Activated T-helper 1 cell treated with anti-CD3 and anti-CD28 coated beads, Interleukin-12 subunit alpha, Interleukin-12 subunit beta, Interleukin-2, Interleukin-4 antibody, amounts not matched to agents 30 ng/mL and 10 ng/mL and 1 ng/mL, durations not matched to agents 14 hours and 24 hours and 36 hours (primary cell): ENCODE measurements at places on chromosomes 1 and 21.
A peak's percentile ranks its signal among the peaks of the same experiment; 100 is the strongest.

- no peak for DNase-seq
Measured at GRCh38 chr21:45874716-45875415, 106.7 kb upstream of the COL6A1 start.

DNA sequence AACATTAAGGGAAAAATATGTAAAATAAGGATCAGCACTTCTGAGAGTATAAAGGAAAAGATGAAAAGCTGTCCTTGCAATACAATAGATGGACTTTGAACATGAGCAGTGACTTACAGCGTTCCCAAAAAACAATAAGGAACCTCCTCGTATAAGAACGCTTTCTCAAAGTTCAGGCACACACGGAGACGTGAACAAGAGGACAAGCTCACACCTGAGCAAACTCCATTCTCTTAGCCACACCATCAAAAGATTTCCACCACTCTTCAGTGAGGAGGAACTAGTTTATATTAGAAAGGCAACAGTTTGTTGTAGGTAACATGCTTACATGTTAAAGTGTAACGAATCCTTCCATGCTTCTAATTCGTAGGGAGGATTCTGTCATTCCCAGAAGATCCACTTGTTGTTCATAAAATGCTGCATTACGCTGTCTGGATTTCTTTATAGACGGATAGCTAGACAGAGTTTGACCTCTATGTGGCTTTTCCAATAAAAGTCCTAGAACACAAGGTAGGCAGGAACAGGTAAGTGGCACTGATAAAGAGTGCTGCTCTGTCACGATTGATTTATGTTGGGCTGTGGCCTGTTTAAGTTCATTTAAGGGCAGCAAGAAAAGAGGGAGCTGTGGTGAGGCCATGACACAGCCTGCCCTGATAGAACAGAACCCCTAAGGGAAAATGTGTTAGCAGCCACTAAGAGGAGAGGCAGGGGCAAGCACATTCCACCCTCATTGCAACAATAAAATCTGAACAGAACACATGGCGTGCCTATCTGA, 37.0 kb upstream of the ATP1A1 start:
- no peak for DNase-seq

- peak; percentile 35 for DNase-seq
Measured at GRCh38 chr1:45326627-45327623, at the start of gene HPDL. TSS of gene HPDL (plus strand) at chr1:45326895. CDS start at chr1:45327149, 254 bp downstream.

DNA sequence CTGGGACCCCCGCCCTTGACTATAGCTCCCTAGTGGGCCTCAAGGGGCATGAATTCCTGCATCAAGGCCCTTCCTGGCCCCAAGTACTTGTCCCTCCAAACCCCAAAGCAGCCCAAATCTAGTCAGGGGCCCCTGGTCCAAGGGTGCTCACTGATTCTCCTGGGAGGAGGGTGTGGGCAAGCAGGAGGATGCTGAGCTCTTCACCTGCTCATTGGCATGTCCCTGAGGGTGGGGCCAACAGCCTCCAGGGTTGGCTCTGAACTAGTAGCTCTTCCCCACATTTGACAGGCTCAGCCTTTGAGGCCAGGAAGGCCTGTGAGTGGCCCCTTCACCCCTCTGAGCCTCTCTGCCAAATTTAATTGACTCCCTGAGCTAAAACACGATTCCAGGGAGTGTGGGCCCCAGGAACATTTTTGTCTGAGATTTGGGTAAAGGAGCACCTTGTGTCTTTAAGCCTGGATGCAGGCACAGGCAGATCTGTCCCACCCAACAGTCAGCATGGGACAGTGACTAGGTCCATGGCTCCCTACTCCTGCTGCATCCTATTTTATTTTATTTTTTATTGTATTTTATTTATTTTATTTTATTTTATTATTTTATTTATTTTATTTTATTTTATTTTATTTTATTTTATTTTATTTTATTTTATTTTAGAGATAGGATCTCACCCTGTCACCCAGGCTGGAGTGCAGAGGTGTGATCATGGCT, 11.0 kb upstream of the WNT9A start:
- DNase-seq, result no peak

GRCh38 chr1:147099192-147099591, 73.1 kb downstream of the PRKAB2 start:
- DNase-seq, result no peak

DNA sequence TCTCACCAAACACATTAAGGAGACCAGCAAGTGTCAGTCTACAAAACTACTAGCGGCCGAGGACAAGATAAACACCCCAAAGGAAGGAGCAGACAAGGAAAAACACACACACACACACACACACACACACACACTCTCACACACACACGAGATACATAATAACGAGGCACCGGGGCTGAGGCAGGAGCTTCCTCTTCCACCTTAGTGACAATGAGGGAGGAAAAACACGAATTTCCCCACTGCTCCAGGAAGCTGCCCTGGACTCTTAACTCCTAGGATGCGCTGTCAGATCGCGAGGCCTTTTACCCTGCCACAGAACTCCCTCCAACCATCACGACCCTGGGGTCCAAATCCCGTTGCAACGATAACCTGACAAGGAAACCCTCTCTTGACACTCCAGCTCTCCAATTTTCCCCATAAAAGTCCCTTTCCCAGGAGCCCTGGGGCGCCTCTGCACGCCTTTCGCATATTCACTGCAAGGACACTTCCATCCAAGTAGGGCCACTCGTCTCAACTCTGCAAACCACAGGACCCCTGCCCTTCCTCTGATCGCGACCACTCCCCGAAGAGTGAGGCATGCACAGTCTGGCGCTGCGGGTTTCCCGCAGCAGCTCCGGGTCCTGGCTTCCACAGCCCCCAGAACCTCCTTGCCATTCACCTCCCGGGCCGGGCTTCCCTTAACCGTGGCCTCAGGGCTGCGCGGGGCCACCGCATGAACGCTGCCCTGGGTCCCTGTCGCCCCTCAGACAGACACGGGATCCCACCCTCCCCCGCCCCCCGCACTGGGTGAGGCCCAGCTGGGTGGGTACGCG, 581 bp downstream of the ETV3 start:
- no peak for DNase-seq

- no peak for DNase-seq
Measured at GRCh38 chr1:118985640-118986554, 2.2 kb downstream of the TBX15 start.

DNA sequence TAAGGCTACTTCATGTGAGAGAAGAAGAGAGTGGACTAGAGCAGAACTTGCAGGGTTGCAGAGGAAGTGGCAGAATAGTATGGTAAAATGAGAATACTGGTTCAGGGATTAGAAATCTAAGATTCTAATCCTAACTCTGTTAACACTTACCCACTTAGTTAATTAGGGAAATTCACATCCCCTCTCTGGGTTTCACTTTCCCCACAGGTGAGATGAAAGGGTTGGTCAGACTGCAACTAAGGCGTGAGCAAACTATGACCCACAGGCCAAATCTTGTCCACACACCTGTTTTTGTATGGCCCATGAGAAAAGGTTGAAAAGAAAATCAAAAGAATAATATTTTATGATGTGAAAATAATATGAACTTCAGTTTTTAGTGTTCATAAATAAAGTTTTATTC, 117.5 kb downstream of the MACF1 start:
- DNase-seq, result no peak

DNA sequence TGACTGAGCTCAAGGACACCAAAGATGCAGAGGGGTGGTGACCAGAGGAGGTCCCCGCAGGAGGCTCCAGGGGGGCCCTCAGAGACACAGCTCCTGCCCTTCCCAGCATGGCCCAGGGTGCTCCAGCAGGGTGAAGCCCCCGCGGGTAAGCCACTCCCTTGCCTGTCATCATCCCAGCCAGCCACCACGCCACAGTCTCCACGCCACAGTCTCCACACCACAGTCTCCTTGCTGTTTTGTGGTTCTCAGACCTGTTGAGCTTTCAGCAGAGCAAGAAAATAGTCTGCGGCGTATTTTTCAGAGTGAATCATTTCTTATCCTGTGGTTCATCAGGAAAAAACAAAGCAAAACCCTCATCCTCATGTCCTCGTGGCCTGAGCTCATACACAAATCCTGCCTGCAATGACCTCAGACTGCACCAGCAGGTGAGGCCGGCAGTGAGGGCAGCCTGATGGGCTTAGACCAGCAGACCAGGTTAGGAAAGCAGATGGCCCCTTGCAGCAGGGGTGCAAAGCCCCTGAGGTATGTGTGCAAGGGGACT, 25.7 kb upstream of the ABCG1 start:
- peak; percentile 75 for DNase-seq

DNA sequence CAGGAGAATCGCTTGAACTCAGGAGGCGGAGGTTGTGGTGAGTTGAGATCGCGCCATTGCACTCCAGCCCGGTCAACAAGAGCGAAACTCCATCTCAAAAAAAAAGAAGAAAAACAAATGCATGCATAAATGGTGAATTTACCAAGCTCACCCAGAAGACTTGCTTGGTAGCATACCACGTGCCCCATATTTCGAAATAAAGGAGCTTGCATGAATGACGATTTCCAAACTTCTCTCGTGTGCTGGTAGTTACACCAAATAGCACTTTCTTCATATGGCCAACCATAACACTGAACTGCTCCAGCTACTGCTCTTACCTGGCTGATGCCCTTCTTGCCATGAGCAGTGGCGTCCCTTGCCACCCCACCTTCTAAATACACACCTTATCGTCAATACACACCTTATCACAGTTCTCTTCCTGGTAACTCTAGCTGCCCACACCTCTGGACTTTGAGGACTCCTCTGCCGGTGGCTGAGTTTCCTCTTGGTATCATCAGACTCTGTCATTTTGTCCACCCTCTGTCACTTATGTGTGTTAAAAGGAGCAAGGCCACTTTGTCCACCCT, 2.8 kb downstream of the DOP1B start:
- no peak for DNase-seq

DNA sequence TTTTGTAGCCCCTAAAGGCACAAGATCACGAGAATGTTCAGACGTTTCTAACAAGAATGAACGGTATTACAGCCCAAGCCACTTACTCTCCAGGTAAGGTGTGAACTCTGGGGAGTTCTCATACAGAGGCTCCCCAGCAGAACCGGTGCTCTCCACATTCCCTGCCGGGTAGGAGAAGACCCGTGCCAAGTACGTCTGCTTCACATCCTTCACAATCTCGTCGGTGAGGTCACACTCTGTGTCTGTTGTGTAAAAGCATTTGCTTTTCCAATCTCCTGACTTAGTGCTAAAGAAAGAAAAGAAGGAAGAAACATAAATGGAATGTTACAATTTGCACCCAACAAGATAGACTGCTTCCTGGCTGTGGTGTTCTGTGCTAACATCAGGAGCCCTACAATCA, 5.7 kb downstream of the F3 start:
- DNase-seq, result no peak

DNA sequence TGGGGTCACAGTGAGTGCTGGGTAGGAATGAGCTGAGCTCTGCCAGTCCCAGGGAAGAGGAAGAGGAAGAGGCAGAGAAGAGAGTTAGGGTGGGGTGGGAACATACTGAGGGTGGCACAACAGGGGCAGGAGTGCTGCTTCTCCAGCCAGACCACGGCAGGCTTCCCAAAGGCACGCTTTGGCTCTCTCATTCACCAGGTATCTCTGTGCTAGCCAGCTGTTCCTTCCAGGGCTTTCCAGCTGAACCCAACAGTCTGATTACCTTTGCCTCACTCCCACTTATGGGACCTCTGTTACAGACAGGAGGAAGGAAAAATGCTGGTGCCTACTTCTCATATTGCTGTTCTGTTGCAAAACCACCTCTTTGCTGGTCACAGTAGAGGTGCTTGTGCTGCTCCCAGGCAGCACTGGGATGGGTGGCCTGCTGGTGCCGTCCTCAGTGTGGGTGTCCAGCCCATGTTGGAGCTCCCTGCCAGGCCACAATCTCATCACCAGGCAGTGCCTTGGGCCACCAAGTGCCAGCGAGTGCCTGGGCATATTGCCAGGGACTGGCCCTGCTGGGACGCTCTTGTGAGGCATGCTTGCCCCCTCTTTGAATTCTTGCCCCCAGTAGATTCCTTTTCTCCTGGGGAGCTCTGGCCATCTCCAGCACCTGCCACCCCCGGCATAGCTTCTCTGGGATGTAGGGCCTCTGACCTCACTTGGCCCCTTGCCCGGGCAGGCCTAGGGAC, 2.1 kb downstream of the ADORA1 start:
- no peak for DNase-seq

DNA sequence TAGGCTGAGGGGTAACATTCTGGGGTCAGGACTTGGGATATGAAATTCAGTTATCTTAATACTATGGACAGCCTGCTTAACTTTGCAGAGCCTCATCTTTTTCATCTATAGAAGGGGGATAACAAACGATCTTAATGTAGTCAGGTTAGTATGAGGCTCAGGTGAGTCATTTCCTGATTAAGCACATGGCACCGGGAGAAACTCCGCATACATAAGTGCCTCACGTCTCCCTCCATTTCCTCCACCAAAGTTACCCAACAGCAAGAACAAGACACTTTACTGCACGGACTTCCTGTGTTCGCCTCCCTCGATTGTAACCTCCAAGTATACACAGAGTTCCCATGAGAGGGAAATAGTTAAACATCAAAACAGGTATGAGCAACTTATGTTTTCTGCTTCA, 112.7 kb upstream of the COA6 start:
- DNase-seq, result no peak

- no peak for DNase-seq
Measured at GRCh38 chr1:236163463-236164153, 21.3 kb downstream of the GPR137B start.

GRCh38 chr1:24855474-24855873, 74.6 kb downstream of the RUNX3 start:
- DNase-seq, result no peak

DNA sequence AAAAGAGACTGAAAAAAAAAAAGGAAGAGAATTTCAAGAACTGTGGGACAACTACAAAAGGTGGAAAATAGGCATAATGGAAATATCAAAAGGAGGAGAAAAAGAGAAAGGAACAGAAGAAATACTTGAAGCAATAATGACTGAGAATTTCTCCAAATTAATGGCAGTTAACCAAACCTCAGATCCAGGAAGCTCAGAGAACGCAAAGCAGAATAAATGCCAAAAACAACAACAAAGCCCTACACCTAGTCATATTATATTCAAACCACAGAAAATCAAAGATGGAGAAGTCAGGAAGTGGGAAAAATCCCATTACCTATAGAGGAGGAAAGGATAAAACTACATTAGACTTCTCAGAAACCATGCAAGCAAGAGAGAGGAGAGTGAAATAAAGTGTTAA, 20.7 kb upstream of the AHCYL1 start:
- no peak for DNase-seq

DNA sequence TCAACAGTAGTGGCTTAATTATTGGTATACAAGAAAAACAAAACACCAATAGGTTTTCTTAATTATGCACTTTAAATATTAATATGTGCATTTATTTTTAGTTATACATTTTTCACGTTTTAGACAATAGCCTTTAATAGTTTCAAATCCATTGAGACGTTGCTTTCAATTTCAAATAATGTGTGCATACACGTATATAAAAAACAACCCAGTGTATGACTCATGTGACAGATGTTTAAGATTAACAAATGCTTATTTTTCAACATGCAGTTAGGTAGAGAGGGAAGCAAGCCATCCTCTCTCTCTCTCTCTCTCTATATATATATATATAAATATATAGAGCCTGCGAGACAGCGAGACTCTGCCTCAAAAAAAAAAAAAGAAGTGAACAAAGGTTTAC, 24.3 kb downstream of the EYA3 start:
- DNase-seq, result no peak

DNA sequence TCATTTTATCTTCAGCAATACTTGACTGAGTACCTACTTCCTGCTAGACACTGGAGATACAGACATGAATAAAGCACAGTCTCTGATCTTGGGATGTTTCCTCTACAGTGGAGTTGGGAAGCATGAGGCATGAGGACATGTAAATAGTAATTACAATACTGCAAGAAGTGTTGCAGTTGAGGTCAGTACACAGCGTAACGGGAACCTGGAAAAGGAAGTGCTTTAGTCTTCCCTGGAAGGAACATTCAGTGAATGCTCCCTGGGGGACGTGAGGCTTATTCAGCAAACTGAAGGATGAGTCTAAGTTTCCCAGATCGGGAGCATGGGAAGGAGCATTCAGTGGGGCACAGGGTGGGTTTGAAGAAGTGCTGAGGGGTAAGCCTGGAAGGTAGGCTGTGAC, 112.4 kb downstream of the PIK3R3 start:
- no peak for DNase-seq
